GM12891 (cell line): ENCODE measurements at places on chromosomes 2 and 18.

DNA sequence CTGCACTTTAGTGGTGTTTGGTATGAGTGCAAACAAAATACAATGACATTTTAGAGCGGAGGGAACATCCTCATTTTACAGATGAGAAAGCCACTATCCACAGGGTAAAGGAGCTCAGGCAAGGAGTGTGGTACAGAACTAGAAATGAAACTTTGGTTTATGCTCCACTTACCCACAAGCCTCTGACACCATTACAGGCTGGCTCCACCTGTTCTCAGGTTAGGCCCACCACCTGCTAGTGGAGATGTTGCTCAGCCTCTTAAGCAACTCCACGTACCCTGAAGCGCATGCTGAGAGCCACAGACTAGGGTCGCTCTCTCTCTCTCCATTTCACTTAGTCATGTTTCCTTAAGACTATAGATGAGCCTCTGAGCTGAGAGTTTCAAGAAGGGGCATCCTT is 130.0 kb downstream of the MBD2 start:
- no peak for DNase-seq

GRCh38 chr2:55123851-55124269 is 73.6 kb upstream of the RTN4 start:
- DNase-seq, result no peak

DNA sequence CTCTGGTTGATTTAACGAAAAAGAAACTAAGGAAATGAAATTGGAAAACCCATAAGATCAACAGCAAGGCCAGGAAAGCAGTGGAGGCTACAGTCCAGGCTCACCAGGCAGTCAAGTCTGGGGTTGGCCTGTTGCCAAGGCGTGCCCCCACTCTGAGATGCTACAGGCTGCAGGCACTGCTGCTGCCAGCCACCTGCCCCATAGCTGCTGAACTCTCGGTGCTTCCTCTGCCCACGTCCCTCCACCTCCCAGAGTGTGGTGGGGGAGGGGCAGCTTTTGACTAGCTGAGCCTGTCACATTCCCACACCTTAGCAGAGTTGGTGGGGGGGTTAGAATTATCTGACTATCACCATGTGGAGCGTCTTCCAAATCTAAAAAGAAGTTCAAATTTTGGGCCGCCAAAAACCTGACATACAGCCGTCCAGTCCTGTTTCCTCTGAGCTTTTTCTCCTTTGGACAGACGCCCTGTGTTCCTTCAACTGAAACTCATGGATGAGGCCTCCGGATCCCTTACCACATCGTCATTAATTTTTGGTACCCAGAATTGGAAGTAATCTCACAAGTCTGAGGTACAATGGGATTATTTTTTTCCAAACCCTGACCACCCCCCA is 3.9 kb upstream of the SH3RF3 start:
- no peak for DNase-seq

- DNase-seq, result no peak
These were observed 26.2 kb upstream of the TUBB6 start for GRCh38 chr18:12281861-12282260.

DNA sequence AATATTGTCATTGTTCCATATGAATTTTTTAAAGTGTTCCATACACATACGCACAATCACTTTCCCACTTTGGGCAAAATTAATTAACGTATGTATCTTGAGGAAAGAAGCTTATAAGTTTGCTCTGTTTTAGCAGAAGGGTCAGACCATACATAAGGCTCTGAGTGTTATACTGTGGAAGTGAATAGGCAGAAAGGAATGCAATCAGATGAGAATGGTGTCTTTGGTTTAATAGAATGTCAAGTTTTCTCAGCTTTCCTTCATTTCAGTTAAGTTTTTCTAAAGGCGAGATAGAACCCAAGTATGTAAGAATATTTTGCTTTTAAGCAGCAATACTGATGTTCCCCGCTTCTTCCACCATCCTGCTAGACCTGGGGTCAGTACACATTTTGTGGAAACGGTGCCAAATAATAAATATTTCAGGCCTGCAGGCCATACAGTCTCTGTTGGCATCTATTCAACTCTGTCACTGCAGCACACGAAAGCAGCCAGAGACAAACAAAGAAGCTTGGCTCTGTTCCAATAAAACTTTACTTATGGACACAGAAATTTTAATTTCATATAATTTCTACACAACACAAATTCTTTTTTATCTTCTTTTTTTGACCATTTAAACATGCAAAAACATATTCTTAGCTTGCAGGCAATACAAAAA is 100.6 kb downstream of the UPP2 start:
- no peak for DNase-seq

DNA sequence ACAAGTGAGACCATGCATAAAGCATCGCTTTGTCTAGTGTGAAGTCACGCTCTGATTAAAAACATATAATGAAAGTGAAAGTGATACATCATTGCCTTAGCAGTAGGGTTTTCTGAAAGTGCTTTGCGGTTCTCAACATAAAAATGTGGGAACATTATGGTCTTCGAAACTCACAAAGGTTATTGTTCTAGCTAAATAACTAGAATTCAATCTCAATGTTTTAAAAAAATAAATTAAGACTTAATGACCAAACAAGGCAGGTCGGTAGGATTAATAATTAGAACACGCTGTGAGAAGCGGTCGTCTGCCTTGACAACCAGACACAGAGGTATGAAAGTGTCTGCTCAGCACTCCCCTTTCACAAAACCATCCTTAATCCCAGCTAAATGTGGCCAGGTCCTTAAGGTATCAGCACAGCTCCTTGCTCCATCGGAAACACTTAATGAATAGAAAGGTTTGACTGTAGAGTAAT is 42.2 kb downstream of the KLHL14 start:
- no peak for DNase-seq

DNA sequence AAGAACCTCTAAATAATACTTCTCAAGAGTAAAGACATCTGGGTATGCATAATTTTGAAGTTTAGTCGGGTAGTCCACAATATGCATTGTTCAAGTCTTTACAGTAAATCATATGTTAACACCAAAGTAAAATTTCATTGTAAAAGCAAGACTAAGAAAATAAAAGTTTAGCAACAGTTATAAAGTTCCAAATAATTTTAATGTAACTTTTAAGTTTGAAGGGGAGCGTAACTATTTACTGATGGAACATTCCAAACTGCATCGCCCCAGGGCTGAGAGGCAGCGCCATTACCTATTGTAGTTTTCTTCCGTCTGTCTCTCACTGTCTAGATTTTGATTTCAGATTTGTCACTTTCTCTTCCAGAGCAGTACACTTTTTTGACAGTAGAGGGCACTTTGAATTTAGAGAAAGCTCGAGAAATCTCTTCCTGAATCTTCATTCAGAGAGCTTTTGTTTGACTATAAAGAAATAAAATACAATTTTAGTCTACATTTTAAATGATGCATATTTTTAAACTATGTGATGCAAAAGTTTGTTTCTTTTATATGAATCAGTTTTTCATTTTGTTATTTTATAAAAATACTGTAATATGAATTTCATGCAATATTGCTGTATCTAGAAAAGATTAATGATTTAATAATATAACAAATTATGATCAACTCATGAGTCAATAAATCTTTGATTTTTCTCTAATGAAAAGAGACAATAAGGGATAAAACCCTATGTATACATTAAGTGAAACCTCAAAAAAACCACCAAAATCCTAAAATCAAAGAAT is 389.8 kb downstream of the FIGN start:
- DNase-seq, result no peak

GRCh38 chr2:191891656-191892055 is 44.8 kb upstream of the CAVIN2 start:
- DNase-seq, result no peak

DNA sequence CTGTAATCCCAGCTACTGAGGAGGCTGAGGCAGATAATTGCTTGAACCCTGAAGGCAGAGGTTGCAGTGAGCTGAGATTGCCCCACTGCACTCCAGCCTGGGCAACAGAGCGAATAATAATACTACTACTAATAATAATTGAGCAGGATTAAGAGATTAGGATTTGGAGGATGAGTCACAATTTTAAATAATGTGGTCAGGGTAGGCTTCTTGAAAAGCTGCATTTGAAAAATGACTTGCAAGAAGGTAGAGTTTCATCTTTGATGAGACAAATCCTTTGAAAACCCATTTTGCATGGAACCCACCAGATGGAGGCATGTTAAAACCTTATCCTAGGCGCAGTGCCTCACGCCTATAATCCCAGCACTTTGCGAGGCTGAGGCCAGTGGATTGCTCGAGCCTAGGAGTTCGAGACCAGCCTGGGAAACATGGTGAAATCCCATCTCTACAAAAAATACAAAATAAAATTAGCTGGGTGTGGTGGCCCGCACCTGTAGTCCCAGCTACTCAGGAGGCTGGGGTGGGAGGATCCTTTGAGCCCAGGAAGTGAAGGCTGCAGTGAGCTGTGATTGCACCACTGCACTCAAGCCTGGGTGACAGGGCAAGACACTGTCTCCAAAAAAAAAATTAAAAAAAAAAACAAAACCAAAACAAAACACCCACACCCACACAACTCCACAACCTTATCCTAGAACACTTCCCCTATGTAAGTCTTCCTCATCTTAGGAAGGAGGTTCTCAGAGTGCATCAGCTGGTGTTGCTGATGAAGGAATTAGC is 3.3 kb upstream of the ATP8B1 start:
- DNase-seq, result no peak

- DNase-seq, result no peak
These were observed 79.8 kb downstream of the VSNL1 start for GRCh38 chr2:17620280-17620679.

DNA sequence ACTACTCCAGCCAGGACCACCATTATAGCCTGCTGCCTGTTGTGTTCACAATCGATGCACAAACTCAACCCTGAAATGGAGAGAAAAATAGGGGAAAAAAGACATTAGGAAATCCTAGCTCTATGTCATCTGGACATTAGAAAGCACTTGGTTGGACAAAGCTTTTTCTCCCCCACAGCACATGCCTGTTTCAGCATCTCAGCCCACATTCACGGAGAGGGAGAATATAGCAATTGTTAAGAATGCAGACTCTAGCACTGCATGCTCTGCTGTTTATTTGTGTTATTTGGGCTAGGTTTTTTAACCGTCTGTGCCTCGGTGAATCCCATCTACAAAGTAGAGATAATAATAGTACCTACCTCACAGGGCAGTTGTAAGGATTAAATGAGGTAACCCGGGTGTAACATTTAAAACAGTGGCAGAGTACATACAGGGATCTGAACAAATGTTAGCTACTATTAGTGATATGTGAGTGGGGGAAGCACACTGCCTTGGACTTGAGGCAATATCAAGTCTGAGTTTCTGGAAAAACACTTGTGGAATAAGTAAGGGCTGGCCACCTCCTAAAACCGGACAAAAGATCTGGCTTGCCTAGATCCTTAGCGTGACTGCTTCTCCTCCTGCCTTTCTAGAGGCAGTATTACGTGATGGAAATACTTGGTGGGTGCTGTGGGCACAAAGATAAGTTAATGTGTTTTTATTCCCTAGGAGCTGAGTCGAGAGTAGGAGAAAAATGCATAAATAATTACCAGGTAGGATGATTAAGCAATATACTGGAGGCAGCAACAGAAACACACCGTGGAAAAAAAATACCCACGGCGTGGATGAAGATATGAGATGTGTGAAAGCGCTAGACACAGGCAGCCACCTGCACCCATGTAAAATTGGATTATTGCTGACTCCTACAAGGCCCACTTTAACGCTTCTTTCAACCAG is 1.0 kb upstream of the PPP1CB start:
- DNase-seq, result no peak

- DNase-seq, result no peak
These were observed 107.1 kb upstream of the TPO start for GRCh38 chr2:1306014-1306686.

DNA sequence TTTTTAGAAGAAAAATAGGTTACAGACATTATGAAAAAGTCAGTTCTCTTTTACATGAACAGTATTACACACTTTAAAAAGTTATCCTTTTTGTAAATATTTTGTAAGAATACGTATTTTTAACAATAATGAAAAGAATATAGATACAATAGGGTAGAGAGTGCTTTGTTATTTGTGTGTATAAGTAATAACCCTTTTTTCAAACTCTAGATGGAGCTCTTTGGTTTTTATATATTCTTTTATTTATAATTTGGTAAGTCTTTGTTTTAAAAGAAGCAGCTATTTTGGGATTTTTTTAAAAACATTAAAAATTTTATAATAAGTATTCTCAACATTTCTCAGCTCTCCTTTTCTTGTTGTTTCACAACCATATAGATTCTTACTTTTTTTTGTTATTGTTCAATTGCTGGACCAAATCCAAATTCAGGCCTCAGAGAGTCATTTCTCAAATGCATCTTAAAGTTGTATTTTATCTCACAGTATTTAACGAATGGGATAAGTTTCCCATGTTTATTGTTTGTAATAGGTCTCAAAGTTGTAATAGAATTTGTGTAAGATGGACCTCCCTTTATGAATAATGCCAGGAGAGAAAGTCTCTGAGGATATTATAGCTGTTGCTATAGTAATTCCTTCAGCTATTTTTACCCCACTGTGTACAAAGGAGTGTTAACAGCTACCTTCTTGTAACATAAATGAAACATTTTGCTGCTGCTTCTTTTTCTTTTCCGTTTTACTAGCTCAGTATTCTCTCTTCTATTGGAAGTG is 46.4 kb downstream of the ACYP2 start:
- DNase-seq, result no peak

GRCh38 chr18:79784965-79785770 is 12.6 kb upstream of the KCNG2 start:
- no peak for DNase-seq

GRCh38 chr2:241855888-241856422 is 2.7 kb downstream of the PDCD1 start:
- DNase-seq, result no peak

DNA sequence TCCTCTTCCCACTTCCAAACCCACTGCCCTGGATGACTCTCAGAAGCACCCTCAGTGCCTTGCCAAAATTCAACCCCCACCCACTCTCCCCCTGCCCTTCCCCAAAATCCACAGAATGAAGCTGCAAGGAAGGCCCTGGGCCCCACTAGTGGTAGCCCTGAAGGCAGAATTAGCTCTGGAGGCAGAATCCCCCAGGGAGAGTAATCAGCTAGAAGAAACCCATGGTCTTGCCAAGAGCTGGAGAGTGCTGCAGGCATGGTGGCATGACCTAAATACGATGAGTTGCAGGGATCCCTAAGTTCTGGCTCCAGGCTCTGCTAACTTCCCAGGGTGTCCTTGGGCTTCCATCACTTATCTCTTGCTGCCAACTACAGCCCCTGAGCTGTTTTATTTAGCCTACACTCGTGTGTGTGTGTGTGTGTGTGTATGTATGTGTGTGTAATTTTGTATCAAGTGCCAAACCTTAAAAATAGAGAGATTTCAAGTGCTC is 7.9 kb downstream of the GAD1 start:
- DNase-seq, result no peak

- no peak for DNase-seq
These were observed 7.6 kb downstream of the ANKRD62 start for GRCh38 chr18:12101266-12101665.

DNA sequence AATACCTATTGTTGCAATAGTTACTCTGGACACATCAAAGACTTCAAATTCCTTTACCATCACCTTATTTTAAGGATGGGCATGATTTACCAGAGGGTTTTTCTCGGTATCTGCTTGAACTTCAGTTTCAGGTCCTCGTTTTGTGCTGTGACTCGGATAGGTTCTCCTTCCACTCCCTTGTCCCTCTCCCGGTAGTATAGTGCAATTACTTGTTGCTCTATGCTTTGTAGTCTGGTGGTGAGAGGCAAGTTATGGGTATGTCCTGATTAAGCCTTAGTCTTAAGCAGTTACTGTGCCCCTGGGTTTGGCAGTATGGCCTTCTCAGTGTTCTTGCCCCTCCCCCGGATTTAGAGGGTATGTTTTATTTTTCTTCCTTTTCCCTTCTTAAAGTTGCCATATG is 96.6 kb downstream of the RHBDD1 start:
- no peak for DNase-seq
